ENCODE measurements at places on chromosomes 4 and X.
A peak's percentile ranks its signal among the peaks of the same experiment; 100 is the strongest.

GRCh38 chrX:48835524-48836329 lies at the start of gene PCSK1N:
PCSK1N (minus strand) TSS chrX:48835610; CDS start chrX:48835532, 78 bp downstream.
- DNase-seq, result peak; percentile 58

DNA sequence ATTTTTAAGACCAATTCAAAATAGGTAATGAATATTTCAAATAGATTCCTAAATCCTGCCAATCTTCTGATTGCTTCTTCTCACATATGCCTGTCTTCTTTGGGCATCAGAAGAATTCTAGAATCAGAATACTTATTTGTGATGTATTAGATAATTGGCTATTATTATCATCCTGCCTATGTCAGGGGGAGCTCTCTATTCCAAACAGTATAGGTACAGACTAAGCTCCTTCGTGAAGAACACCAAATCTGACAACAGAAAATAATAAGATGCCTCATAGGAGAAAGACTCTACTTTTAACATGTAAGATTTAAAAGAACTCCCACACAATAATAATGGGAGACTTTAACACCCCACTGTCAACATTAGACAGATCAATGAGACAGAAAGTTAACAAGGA lies at the start of gene IQCM:
Gene IQCM, minus strand, starts transcription at position 101 of the 400 bp plus-strand sequence. CDS start 73,152 bp downstream, outside the sequence.
- no peak for DNase-seq

GRCh38 chr4:83771113-83771705 lies 235.3 kb downstream of the GPAT3 start:
- DNase-seq, result no peak

- no peak for DNase-seq
Measured at GRCh38 chr4:8277356-8278008, 7.9 kb downstream of the HTRA3 start.

DNA sequence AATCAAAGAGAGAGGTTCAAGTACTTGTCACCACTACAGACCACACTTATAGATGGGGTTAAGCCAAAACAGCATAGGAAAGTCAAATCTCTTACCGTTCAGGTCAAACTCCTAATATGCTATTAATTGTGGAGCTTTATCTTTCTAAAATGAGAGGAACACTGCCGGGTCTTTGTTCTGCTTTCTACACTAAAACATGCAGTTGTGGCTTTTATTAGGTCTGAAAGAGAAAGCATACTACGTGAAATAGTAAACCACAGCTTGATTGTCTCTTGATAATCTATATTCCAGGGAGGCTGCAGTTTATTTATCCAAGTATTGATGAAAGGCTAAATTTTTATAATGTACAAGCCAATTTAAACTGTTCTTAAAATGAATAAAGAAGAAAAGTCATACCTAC lies 12.3 kb upstream of the INPP4B start:
- no peak for DNase-seq

DNA sequence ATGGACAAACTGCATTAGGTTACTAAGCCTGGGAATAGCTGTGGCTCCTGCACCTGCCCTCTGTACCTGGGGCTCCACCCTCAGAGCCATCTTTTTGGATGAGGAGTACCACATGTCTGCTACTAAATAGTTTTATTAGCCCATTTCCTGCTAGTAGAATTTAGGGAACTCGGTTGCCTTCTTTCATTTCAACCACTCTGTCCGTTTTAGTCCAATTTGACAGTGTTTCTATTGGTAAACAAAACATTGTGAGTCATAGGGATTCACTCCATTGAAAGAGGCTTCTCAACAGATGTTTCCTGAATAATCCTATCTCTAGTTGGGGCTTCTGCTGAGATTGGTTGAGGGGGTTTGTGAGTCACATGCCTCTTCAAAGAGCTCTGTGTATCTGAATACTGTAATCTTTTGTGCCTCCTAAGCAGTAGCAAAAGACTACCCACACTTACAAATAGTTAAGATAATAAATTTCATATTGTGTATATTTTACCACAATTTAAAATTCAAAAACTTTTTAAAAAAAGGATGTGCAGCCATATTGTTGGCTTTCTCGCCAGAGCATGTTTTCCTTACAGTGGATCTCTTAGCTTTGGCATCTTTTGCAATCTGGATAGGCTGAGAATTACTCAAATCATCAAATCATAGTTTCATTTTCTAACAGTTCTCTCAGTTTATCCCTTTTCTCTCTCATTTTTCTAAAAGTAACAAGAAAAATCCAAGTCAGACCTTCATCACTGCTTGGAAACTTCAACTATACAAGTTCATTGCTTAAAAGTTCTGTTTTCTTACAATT lies 9.9 kb downstream of the FAM200B start:
- no peak for DNase-seq

- DNase-seq, result no peak
Measured at GRCh38 chr4:25890571-25891485, 23.2 kb upstream of the SMIM20 start.

DNA sequence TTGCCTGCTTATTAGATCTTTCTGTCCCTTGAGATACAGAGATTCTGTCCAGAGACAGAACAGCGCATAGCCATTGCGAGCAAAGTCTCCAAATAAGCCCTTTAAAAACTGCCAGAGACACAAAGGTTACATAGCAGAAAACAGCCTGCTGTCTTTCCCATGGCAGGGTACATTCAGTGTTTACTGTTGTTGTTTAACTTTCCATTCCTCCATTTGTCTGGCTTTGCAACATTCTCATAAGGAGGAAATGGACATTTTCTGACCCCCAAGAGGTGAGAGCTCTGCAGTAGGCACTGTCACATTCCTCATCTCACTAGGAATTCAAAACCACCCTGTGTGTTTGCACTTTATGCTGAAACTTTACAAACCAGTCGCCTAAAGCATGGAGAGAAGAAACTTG lies 48.3 kb downstream of the PDE5A start:
- DNase-seq, result no peak

- no peak for DNase-seq
Measured at GRCh38 chr4:176335421-176335820, 15.7 kb downstream of the SPCS3 start.

- DNase-seq, result no peak
Measured at GRCh38 chr4:164529058-164529457, 224.9 kb upstream of the SMIM31 start.

Measured in activated CD4-positive, alpha-beta T cell treated with anti-CD3 and anti-CD28 coated beads, Interleukin-2, amount 50 U/mL, for 1 hour (primary cell).